ENCODE measurements at places on chromosomes 13 and 19.

DNA sequence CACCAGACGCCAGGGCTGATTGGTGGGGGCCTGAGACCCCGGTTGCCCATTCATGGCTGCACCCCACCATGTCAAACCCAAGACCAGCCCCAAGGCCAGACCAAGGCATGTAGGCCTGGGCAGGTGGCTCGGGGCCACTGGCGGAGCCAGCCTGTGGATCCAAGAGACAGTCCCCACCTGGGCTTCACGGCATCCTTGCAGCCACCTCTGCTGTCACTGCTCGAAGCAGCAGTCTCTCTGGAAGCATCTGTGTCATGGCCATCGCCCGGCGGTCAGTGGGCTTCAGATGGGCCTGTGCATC, 3.8 kb upstream of the TEKTIP1 start:
- no peak for DNase-seq

GRCh38 chr19:18020212-18021085, 12.5 kb downstream of the ARRDC2 start:
- peak; percentile 61 for DNase-seq

- DNase-seq, result no peak
Measured at GRCh38 chr13:36069881-36070366, 61.3 kb downstream of the DCLK1 start.

- DNase-seq, result no peak
Measured at GRCh38 chr19:5691822-5692722, 2.0 kb downstream of the RPL36 start.

DNA sequence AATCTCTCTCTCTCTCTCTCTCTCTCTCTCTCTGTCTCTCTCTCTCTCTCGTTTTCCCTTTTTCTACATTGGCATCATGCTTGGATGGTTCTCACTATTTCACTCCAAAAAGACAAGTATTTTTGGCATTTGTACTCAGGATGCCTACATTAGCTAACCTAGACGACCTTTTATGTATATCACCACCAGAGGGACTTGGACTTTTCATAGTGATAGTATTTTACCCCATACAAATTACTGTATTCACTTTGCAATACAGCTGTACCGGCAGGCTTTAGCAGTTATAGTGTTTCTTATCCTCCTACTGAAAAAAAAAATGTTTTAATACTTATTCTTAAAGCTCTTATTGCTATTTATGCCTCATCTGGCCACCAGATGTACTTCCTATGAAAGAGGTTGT, 687.2 kb upstream of the KLHL1 start:
- DNase-seq, result no peak

DNA sequence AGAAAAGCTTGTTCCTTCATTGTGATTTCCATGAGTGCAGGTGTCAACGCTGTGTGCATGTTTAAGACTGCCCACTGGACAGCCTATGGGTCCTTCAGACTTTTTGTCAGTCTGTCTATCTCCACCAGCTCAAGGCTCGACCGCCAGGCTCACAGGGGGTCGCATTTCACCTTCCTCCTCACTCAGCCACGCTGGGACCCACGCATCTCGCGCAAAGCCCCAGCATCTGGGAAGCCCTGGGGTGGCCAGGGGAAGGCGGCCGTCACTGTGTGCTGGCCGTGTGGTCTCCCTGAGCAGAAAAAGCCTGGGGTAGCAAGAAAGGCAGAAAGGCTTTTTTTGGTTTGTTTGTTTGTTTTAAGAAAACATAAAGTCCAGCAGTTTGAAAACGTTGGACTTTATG, 48.5 kb downstream of the KLF2 start:
- DNase-seq, result no peak

GRCh38 chr13:59823486-59823885, 340.2 kb downstream of the DIAPH3 start:
- no peak for DNase-seq

DNA sequence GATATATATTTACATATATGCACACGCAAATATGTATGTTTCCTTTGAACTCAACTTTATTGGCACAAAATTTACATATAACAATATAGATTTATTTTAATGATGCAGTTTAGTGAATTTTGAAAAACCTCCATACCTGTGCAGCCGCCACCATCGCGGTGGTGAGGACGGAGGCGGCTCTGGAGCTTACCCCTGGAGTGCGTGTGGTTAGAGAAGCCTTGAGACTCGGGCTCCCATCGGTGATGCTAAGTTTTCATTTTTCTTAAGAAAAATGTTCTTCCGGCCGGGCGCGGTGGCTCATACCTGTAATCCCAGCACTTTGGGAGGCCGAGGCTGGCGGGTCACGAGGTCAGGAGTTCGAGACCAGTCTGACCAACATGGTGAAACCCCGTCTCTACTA, 31.8 kb downstream of the GJA3 start:
- DNase-seq, result no peak

DNA sequence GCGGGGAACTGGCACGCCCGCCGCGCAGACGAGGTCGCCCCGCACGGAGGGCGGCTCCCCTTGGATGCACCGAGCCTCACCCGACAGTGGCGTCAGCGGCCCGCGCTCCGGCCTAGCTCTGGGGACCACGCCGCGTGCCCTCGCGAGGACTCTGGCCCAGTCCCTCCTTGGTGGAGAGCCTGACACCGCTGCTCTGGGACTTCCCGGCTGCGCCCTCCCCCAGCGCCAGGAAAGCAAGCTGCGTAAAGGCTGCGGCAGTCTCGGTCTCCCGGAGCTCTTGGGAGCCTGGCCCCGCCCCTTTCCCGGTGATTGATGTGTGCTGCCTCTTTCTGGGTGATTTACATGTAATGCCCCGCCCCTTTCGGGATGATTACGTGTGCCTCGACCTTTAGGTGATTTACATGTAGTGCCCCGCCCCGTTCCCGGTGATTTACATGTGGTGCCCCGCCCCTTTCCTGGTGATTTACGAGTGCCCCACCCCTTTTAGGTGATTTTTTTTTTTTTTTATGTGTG, at the start of gene LENG9:
TSS of gene LENG9 (minus strand) at position 248 of the 513 bp plus-strand sequence. CDS start 252 bp downstream, outside the sequence.
- peak; percentile 100 for DNase-seq

DNA sequence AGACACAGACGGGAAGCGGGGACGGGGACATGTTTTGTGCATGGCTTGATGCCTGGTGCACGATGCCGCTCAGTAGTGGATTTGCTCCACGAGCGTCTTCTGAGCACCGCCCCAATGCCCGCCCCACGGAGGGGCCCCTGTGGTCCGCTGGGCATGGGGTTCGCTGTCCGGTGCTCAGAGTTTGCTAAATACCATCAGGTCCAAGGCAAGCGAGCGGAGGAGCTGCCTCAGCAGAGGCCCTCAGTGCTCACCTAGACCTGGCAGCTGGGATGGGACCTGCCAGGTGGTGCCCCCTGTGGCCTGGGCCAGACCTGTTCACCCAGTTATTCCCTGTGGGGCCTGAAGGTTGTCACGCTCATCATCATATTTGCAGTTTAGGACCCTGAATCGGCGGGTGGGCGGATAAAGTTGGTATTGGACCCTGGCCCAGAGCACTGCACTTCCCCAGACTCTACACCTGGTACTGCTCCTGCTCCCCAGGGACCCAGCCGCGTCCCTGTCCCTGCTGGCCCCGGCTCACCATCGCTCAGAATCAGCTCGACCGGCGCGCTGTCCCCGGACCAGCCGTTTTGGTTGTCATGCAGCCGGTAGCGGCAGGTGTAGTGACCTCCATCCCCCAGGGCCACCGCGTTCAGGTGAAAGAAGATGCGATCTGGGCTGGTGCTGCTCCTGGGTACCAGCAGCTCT, 2.3 kb downstream of the A1BG start:
- no peak for DNase-seq

DNA sequence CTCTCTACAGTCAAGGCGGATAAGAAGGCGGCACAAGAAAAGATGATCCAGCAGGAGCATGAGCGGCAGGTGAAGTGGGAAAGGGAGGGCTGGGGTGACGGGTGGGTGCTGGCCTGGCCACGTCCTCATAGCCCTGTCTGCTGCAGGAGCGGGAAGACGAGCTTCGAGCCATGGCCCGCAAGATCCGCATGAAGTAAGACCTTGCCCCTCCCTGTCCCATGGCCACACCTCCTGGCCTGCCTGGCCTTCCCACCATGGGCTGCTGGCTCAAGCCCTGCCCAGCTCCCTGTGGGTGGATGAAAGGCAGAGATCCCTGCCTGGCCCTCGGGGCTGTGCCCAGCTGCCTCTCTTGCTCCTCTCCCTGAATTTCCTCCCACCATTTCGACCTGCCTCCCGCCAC, 7.2 kb downstream of the ZNF296 start:
- no peak for DNase-seq

GRCh38 chr13:41995946-41996345, 35.0 kb upstream of the VWA8 start:
- DNase-seq, result no peak

DNA sequence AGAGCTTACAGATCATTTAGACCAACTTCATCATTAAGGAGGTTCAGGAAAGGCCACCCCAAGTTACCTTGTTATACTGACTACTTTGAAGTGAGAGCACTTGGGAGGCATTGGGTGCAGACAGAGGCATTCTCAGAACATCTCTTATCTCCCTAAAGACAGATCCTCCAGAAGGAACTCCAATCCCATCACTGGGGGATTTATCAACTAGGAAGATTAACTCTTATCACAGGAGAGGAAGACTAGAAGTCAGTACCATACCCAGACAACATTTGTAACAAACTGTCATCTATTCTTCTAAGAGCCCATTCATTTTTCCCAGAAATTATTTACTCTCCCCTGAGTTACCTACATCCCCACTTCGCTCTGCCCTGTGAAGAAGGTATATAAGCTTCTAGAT, 5.8 kb upstream of the RFXAP start:
- no peak for DNase-seq

DNA sequence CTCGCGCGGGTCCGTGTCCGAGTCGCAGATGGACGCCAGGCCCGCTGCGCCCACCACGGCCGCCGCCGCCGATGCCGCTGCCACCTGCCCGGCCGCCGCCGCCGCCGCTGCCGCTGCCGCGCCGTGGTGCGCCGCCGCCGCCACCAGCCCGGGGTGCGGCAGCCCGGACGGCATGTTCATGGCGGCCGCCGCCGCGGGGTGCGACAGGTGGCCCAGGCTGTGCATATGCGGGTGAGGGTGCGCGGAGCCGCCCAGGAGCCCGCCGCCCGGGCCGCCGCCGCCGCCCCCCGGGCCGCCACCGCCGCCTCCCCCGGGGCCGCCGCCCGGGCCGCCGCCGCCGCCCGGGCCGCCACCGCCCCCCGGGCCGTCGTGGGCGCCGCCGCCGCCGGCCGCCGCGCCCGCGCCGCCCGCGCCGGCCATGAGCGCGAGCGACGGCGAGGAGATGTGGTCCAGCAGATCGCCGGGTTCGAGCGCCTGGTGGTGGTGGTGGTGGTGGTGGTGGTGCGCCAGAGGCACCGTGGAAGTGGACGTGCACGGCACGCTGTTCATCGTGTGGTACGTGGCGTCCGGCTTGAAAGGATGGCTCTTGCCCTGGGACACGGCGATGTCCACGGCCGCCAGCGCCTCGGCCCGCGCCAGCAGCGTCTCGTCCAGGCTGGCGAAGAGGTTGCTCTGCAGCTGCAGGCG, 1.3 kb downstream of the POU4F1 start:
- DNase-seq, result no peak

- no peak for DNase-seq
Measured at GRCh38 chr13:30668312-30668711, 50.6 kb downstream of the USPL1 start.

- no peak for DNase-seq
Measured at GRCh38 chr13:40983725-40984667, 35.1 kb downstream of the ELF1 start.

DNA sequence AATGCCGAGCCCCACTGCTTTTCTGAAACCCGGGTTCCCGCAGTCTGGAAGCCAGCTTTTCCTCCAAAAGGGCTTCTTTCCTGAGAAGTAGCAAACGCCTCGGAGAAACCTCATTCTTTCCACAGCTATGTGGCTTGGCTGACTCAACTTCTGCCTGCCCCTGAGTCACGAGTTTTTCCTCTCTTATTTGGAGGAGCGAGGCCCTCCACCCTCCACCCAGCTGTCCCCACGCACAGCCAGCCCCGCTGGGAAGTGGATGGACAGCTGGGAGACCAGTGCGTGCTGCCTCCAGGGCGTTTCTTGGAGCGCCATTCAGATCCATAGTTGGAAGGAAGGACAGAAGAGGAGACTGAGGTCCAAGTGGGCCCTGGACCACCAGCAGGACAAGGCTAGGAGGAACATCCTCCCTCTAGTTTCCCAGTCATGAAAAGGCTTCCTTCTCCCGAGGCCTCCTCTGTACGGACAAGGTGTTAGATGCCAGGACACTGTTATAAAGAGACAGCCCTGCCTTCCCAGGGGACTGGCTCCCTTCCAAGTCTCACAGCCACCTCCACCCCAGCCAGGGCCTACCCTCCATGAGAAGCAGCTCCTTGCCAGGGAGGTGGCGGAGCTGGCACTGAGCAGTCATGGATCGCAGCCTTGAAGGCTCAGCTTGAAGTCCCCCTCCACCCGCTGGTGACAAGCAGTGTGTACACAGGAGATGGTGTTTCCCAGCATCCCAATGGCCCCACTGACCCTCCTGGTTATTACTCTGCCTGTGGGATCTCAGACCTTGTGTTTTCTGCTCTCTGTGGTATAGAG, 2.5 kb upstream of the PLEKHF1 start:
- no peak for DNase-seq

DNA sequence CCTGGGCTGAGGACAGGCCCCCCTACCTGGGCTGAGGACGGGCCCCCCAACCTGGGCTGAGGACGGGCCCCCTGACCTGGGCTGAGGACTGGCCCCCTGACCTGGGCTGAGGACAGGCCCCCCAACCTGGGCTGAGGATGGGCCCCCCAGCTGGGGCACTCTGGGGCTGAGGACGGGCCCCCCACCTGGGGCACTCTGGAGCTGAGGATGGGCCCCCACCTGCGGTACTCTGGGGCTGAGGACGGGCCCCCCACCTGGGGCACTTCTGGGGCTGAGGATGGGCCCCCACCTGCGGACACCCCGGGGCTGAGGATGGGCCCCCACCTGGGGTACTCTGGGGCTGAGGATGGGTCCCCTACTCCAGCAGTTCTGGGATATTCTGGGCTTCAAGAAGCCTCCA, 65.5 kb downstream of the RASA3 start:
- DNase-seq, result no peak

DNA sequence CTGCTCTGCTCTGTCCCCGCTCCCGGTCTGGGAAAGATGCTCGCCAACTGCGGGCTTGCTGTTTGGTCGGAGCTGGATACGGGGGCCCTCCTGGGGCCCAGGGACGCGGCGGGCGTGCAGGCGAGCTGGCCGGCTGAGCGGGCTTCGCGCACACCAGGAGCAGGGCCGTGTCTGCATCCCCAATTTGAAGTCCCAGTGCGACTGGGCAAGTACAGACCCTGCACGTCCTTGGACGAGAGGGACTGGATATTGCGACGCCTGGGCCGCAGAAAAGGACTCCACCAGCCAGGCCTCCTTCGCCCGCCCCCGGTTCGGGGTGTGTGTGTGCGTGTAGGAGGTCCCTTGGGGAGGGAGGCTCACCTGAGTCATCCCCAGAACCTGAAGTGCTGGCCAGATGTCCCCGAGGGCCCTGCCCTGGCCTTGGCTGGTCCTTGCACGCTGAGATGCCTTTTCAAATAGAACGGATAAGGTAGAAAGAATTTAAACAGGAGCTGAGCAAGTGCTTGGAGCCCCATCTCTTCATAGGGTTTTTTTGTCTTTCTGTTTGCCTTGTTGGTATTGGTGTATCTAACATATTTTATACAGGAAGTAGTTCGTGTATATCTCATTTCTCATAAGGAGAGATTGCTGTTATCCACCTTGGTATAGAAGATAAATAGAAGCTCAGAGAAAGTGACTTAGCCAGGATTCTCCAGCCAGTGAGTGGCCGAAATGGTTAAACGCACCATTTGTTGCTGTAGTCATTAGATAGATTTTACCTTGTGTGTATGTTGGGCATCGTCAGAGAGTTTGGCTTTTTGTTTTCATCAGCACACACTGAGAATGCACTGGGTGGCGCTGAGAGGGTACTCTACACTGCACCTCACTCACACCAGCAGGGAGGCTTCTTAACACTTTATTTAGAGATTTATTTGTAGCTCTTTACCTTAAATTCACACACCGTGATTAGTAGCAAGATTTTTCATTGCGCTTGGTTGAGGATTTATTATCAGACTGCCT, 1.1 kb downstream of the NAXD start:
- no peak for DNase-seq

GRCh38 chr19:49338691-49339300, 3.6 kb downstream of the CD37 start:
- DNase-seq, result no peak

Data from RPMI8226 (cell line).